ENCODE measurements at places on chromosomes 3 and 15. TPM values are rescaled to one million over a fixed set of nuclear protein-coding genes. Genes with fewer than 3 reads are reported as not detected.

DNA sequence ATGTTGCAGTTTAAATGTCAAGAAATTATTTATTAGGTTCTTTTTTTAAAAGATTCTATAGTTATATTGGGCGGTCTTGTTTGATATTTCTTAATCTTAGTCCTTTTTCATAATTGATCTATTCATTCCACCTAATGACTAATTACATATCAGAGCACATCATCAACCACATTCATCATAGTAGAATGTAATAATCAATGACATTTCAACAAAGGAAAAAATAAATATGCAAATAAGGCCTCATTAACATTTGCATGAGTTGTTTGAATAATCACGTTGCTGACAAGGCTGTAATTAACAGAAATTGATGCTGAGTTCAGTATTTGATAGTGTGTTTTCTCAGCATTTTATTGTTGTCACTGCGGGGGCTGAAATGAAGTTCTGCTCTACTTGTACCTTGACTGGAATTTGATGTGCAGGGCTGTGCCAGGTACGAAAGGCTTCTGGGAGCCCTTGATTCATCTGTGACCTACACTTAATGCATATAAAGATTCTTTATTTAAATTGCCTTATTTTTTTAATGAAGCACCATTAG lies 215.7 kb downstream of the TCF12 start:
- no peak for DNase-seq

DNA sequence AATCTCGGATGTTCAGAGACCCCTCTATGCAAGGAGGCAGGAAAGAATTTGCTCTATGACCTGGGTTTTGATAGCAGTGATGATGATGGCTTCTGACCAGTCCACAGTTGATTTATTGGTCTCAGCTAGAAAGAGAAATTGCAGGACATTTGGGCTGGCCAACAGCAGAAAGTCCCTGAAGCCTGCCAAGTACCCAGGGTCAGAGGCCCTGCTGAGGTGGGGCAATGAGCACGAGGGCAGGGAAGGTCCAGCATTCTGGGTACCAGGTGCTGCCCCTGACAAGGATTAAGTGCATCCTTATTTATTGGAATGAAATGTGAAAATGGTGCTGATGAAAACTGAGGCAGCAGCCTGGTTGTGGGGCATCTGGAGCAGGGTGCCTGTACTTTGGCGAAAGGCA lies 19.8 kb downstream of the C3orf62 start:
- no peak for DNase-seq

DNA sequence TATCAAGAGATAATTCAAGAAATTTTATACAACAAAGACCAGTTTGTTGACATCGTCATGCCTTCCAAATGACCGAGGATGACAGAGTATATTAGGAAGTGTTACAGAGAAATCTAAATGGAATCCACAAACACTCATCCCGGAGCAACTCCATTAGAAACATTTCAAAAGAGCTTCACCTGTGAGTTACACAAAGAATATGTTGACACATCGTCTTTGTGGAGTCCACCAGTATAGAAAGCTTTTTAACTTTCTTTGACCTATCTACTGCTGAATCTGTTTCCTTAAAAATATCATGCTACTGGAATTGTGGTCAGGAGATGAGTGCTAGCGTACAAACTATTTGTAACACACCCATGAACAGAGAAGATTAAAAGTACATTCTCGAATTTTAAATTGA lies 130.4 kb downstream of the SUCLG2 start:
- no peak for DNase-seq

DNA sequence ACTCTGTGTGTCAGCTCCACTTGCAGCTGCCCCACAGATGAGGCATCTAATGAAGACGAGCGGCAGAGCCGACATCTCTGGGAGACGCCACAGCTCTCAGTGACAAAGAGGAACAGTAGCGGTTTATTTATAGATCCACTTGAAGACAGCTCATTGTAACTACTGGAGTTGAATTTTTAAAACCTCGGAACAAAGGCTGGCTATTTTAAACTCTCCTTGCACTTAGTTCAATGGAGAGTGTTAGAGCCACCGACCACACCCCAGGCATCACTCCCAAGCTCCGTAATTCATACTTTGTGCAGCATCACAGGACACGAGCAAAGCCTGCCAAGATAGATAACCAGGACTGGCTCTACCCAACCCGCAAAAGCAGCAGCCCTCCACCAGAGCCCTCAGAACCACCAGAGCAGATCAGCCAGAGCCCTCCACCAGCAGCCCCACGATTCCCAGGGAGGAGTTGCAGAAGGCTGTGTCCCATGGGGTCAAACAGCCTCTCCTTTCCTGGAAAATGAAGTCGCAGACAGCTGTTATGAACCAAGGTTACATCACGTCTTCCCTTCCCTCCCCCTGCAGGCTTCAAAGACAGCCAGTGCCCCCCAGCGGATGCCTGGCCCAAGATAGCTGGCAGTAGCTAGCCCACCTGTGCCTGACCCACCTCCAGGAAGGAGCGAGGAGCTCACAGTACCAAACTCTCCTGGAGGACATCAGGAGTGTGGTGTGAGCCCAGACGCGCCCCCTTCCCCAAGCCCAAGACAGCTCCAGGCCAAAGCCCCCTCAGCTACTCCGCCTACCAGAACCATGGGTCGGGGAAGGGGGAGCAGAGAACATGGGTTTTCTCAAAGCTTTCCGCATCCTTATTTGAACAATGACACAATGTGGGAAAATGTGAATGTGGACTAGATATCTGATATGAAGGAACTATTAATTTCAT lies 45.7 kb downstream of the POC1A start:
- peak; percentile 51 for DNase-seq

DNA sequence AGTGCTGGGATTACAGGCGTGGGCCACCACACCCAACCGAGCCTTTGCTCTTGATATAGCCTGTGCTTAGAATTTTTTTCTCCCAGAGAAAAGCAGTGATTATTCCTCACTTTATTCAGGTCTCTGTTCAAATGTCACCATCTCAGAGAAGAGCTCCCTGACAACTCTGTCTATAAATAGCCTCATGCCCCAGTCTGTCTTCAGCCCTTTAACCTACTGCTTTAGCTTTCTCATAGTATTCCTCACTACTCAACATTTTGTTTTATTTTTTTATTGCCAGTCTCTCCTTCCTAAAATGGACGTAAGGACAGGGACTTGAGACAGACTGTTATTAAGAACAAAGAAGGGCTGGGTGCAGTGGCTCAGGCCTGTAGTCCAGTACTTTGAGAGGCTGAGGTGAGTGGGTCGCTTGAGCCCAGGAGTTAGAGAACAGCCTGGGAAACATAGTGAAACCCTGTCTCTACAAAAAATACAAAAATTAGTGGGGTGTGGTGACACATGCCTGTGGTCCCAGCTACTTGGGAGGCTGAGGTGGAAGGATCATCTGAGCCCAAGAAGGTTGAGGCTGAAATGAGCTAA lies 78.7 kb upstream of the TTBK2 start:
- DNase-seq: no peak

DNA sequence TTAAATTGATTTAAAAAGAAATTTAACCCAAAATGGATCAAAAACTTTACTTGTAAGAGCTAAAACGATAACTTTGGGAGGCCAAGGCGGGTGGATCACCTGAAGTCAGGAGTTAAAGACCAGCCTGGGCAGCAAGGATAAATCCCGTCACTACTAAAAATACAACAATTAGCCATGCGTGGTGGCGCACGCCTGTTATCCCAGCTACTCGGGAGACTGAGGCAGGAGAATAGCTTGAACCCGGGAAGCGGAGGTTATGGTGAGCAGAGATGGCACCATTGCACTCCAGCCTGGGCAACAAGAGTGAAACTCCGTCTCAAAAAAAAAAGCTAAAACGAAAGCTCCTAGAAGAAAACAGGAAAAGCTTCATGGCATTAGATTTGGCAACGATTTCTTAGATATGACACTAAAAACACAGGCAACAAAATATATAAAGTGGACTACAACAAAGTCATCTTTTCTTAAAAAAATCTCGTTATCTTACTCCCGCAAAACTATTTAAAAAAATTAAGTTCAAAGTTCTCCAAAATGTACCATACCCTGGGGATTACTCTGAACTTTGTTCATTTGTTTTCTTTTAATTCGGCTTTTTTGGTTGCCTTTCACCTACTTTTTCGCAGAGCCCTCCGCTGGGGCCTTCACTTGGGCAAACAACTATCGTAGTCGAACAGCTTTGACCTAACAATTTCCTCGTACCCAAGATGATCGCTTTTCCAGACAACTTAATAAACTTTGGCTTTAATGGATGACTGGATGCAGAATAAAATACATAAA lies 2.9 kb downstream of the HDDC3 start:
- no peak for DNase-seq

DNA sequence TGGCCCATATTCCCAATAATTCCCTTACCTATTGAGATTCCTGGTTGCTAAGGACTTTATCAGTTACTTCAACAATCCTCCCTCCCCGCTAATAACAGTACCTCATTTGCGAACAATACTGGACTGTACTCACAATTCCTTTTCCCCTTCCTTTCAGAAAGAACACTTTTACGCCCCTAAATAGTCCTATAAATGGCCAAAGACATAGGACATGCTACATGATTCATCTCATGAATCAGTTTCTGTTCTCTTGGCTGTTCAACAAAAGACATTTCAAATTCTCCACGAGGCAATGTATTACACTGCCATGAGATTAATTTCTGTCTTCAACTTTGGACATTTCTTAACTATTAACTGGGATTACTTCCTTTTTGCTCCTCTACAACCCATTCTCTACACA lies 264.4 kb downstream of the TIGIT start:
- no peak for DNase-seq

DNA sequence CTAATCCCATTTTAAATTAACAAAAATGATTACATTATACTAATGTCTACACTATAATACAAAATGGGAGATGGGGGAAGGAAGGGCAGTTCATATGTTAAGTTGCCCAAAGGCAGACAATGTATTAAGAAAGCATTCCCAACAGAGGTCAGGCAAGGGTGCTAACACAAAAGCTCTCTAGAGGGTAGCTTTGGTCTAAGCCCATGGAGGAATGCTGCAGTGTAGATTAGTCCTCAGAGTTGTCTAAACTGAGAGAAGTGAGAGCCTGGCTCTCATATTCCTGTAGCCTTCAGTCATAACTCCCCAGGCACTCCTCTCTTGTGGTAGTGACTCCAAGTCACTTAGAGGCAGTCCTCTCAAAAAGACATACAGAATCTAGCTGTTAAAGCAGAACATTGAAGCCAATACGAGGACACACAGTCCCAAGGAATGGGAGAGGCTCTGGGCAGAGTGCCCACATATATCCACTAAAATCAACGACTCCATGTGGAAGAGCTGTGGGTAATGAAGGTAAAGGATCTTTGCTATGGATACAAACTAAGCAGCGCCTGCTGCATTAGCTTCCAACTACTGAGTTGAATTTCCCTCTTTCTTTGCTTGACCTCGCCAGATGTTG lies 14.5 kb downstream of the NEK10 start:
- DNase-seq: no peak

Gene OTOL1
- not detected for total RNA-seq

Gene GUCA1C
- total RNA-seq: 3.5 TPM
